Left hindlimb (tissue), 1 donor: ENCODE measurements at places on chromosomes 7 and 10.
A peak's percentile ranks its signal among the peaks of the same experiment; 100 is the strongest.

DNA sequence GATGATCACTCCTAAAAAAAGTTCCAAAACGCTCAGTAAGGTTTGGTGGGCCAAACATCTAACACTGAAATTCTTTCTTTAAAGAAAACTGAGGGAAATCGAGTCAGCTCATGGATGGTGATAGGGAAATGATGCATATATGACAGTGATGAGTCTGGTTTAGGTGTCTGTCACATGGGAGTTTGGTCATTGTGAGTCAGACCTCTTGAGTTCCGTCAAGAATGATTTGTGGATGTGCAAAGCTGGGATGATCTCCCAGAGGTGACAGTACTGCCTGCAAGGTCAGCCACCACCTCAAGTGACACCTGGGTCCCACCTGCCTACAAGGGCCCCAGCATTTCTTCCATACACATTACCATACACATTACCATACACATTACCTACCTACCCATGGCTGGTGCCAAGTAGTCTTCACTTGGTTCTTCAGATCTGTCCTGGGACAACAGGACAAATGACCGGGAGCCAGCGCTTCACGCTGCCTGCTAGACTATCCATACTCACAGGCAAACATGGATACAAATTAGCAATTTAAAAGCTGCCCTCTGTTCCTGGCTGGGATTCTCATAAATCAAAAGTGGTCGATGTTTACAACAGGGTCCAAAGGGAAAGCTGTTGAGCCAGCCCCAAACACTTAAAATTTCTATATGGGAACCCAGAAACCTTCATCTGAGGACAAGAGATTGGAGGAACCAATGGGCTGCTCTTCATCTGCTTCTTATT, 128.4 kb downstream of the ADAM12 start:
- DNase-seq: no peak

DNA sequence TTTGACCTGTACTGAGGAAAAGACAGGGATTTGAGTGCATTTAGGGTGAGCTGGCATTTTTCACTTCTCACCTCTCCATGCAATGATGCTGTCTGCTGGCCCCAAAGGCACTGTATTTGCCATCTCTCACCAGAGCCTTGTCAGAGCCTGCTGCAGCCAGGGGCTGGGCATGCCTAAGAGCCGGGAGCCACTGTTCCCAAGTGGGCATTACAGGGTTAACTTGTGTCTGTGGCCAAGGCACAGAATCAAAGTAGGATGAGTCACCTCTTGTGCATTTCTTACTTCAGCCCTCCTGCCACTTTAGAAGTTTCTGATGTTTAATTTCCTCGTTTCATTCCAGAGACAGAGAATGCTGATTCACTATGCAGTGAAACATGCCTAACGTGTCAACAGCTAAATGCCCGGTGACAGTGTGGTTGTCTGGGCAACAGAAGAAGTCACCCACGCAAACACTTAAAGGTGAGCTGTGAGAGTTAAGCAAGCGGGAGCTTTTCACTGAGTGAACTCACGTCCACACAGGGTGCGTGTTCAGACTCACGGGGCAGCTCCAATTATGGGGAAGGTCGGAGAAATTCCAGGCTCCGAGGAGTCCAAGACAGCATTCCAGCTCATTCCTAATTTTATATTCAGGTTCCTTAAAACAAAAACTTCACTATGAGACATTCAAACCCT, 57.1 kb upstream of the IGFBP3 start:
- DNase-seq: no peak

DNA sequence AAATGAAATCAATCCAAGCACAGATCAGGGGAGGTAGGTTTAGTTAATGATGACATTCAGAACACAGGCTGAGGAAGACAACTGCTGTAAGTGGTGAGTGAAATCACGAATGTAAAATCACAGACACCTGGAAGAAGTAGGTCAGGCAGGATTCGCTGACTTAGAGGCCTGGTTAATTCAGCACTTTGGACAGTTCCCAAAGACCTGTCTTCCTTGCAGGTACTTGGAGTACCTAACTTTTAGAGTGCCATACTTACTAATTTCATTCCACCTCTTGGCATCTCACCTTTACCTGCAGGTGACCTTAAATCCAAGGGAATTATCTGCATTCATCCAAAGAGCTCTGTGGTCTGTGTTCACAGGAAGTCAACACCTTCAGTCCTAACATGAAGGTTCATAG, 822.3 kb downstream of the PHTF2 start:
- no peak for DNase-seq

GRCh38 chr7:156497776-156498509, 142.6 kb upstream of the RNF32 start:
- no peak for DNase-seq

DNA sequence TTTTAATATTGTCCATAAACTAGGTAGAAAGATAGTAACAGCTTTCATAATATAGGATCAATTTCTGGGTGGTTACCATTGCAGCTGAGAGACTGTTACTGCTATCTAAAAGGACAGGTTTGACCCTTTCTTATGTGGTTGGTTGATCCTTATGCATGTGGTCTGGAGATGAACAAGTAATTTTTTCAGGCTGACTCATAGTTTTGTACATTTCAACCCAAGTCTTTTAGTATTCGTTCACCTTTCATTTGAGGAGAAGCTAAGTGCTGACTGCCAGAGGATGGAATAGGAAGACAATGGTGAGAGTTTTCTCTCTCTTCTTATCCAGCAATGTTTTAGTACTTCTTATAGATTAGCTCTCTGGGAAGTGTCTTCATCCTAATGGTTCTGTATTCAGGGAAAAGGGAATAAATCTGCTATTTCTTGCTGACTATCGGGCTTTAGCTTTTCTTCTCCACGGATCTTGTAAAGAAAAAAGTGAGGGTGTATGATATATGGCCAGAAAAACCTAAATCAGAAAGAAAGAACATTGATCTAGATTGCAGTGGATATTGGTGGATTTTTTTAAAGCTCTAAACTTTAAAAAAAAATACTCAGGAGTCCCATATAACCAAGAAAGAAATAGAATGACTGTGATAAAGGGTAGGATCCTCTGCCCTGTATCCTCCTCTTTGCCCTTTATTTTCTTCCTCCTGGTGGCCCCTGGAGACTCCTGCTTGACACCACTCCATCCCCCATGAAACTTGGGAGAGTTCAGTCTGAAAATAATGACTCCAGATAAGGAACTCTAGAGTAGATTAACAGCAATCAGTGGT, 88.0 kb downstream of the CPED1 start:
- DNase-seq: no peak

DNA sequence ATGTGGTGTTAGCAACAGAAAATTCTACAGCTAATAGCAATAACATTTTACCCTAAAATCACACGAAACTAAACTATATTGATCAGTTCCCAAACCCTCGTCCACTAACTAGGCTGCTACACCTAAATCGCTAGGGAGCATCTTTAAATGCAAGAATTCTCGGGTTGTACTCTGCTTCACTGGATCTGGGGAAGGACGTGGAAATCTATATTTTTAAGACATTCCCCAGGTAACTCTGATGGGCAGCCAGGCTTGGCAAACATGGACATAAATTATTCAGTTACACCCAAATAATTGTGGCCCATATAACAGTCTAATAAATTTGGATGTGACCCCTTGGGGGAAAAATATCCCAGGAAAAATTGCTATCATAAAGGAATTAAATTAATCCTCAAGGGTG, 36.3 kb upstream of the NFE2L3 start:
- no peak for DNase-seq

- peak; percentile 46 for DNase-seq
These were observed 26.4 kb upstream of the KLF6 start for GRCh38 chr10:3811291-3811870.

DNA sequence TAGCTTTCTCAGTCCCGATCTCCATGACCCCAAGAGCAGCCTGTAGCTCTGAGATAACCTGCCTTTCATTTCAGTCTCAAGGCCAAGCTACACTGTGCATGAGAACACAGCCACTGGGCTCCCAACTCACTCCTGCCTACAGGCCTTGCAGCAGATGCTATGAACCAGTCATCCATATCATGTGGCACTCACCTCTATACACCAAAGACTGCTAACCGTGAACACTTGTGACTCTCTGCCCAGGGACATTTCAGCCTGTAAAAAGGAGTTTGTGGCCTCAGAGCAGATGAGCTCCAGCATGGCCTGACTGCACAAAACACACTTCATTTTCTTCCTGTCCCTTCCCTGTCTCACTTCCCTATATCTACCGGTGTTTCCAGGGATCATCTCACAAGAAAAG, 56.9 kb upstream of the NPY start:
- no peak for DNase-seq

GRCh38 chr10:47372726-47373125, 11.4 kb downstream of the ZNF488 start:
- no peak for DNase-seq

- no peak for DNase-seq
These were observed 1.0 kb downstream of the TMEM176B start for GRCh38 chr7:150799156-150799555.

DNA sequence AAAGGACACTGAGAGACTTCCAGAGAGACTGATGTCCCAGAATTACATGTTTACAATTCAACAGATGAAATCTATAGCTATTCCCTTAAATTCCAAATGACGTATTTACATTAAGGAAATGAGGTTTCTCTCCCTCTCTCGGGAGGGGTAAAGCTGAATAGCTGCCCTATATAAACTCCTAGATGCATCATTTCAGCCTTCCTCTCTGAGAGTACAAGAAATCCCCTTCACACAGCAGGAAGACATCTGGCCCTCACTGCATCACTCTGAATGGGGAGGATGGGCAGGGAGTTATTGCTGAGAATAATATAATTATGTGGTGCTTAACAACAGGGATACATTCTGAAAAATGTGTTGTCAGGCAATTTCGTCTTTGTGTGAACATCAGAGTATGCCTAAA, 11.0 kb downstream of the POT1 start:
- no peak for DNase-seq

- DNase-seq: no peak
These were observed 356.6 kb downstream of the PPP1R3A start for GRCh38 chr7:113562242-113562641.

GRCh38 chr10:92177546-92177945, 113.3 kb downstream of the CPEB3 start:
- DNase-seq: no peak

- no peak for DNase-seq
These were observed 11.3 kb upstream of the TSPAN15 start for GRCh38 chr10:69439813-69440506.

DNA sequence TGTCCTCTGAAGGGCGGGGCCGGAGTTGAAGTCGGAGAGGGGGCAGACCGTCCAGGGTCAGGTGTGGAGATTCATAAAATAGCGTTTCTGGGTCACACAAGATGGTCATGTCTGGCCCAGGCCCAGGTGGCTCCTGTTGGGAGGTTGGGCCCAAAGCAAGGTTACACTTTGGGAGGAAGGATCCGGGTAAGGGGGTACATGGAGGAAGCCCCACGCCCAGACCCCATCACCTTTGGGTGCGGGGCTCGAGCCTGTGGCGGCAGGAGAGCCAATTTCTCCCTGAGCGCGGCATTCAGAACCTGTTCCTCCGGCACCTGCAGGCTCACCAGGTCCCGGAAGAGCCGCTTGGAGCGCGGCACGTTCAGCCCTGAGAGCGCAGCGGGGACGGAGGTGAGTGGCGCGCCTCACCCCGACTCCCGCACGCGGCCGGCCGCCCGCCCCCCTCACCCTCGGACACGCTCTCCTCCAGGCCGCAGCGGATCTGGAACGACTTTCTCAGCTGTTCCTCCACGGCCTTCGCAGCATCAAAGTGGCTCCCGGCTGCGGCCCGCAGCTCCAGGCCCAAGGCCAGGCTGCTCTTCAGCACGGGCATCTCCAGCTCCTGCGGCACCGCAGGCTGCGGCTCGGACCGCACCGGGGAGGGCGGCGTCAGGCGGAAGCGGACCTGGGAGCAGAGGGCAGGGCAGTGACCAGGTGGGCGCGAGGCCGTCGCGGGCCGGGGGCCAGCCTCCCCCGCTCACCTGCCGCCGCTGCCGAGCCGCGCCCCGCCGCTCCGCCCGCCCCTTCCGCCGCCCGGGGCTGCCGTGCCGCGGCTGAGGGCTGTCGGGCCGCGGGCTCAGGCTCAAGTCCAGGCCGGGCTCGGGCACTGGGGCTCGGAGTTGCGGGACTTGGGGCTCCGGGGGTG, 644 bp downstream of the PPP1R35 start:
- DNase-seq: peak; percentile 65

- no peak for DNase-seq
These were observed 4.9 kb downstream of the HIPK2 start for GRCh38 chr7:139772873-139773272.

DNA sequence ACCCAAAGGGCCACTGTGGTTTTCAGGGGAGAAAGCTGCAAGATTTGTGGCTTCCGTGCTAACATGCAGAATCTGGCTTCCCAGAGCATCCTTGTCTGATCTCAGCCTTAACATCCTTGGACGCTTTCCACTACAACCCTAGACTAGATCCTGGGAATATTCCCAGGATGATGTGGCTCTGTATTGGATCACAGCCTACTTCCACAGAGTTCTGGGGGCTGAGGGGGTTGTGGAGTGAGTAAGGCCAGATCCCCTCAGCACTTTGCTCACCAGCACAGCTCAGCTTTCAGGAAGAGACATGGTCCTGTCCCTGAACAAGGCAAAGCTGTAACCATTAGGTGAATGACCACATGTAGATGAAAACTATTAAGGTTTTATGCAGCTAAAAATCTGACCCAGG, 241.3 kb upstream of the MYO3A start:
- no peak for DNase-seq

DNA sequence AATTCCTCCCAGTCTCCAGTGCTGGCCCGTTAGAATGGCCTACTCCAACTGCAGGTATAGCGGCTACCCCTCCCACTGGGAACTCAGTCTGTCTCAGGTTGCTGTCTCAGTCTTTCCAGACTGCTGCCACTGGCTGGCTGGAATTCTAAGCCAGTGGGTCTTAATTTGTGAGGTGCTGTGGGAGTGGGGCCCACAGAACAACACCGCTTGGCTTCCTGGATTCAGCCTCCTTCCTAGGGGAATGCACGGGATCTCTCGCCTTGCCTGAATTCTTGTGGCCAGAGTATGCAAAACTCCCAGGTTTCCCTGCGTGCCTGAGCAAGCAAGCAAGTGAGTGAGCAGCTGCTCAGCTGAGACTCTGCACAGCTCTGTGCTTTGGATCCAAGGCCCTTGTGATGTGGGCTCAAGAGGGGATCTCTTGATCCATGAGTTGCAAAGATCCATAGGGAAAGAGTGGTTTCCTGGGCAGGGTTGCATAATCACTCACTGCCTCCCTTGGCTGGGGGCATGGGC, 41.5 kb upstream of the GPR141 start:
- no peak for DNase-seq

DNA sequence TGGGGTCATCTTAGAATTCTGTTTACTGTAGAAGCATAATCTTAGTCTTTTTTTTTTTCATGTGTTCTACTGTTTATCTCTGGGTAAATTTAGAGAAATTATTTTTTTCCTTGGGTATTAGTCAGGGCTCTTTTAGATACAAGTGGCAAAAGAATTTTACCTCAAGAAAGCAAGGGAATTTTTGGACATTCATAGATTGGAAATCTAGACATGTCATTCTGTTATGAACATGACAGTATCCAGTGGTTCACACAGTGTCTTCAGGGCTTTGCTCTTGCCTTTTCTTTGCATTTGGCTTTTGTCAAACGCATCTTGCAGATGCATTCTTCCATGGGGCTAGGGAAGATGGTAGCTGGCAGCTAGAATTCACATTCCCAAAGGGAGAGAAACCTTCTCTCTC, 13.7 kb upstream of the TAS2R41 start:
- DNase-seq: no peak
